WTC11 (cell line): ENCODE measurements at places on chromosomes 4 and X. TPM values are rescaled to one million over a fixed set of nuclear protein-coding genes. Genes with fewer than 3 reads are reported as not detected.

- peak overlapping the region; percentile 74 for H3K27ac ChIP-seq
- no peaks in the 10 kb centered on the region for H3K36me3 ChIP-seq
These were observed 20.2 kb downstream of the TMEM31 start for GRCh38 chrX:103730796-103731493.

DNA sequence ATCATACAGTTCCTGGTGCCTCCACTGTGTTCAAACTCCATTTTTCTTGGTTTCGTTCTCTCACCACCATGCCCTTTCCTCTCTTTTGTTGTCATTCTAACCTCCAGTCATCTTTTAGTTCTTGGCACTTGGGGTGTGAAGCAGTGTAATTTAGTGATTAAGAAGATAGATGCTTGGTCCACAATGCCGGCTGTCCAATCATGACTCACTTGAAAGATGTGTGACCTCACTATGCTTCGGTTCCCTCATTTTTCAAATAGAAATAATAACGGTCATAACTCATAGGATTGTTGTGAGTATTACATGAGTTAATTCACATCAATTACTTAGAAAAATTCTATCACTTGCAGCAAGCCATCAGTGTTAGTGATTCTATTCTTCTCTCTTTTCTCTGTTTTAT is 327.8 kb downstream of the ADGRL3 start:
- H3K36me3 ChIP-seq = no peaks in the 10 kb centered on the region
- no peaks in the 10 kb centered on the region for H3K4me1 ChIP-seq
- no peak for DNase-seq
- H3K27ac ChIP-seq = no peak overlapping the region
- H3K4me3 ChIP-seq = no peak overlapping the region

- no peak for DNase-seq
- peaks cover 4% of the 10 kb centered on the region for H3K36me3 ChIP-seq
- H3K4me1 ChIP-seq = peaks cover 23% of the 10 kb centered on the region
These were observed 85.4 kb downstream of the RPS3A start for GRCh38 chr4:151184523-151185458.

WDR44 gene
- total RNA-seq = 17.5 to 19.0 TPM (median 18.4 TPM) in 3 replicates

- DNase-seq = no peak
- no peak overlapping the region for H3K27ac ChIP-seq
- H3K27me3 ChIP-seq = no peaks in the 10 kb centered on the region
- no peaks in the 10 kb centered on the region for H3K4me1 ChIP-seq
- H3K4me3 ChIP-seq = no peak overlapping the region
These were observed 467.4 kb downstream of the BCOR start for GRCh38 chrX:39630344-39630743.

HTN3 gene
- total RNA-seq = not detected in 3 replicates
